Common myeloid progenitor, CD34-positive (primary cell): ENCODE measurements at places on chromosomes 1 and 21.

DNA sequence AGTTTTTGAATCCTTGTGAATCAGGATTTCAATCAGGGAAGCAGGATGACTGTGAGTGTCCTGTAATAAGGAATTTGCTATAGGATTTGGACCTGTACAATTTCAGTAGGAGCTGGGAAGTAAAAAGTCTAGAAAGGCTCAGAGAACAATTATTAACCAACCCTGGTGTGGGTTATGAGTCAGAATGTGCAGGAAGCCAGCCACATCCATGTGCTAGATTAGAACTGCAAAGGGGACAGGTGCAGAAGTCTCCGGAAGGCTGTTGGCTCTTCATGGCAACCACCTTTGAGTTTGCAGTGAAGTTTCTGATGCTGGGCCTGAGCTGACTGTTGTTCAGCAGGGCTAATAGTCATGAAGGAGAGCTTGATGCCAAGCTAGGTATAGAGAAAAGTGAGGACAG lies 70.7 kb downstream of the SPATA46 start:
- DNase-seq: no peak

DNA sequence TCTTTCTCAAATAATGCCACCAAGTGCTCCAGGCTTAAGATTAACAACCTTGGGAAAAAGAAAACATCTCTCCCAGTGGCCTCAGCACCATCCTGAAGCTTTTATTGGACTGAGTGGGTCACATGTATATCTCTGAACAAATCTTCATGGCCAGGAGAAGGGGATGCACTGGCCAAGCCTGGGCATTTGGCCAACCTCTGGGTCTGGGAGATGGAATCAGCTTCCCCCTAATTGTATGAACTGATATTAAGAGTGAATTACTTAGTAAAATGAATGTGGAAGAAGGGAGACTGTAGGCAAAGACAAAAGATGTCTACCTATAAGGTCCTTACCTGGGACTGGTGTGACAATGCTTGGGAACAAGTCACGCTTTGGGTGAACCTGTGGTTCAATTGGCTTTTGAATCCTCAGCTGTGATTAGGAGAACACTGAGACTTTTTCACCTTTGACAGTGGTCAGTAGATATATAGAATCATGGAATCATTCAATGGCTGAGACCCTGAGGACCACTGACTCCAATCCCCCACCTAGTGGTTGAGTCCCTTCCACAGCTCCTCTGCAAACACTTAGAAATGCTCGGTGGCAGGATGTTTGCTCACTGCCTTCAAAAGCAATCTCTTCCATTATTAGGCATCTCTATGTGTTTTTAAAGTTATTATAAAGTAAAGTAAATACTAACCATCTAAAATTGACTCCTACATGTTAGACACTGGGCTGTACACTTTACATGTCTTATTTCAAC lies 102.6 kb upstream of the ATP1A1 start:
- no peak for DNase-seq

GRCh38 chr1:227793079-227793947 lies 22.2 kb upstream of the PRSS38 start:
- DNase-seq: no peak

DNA sequence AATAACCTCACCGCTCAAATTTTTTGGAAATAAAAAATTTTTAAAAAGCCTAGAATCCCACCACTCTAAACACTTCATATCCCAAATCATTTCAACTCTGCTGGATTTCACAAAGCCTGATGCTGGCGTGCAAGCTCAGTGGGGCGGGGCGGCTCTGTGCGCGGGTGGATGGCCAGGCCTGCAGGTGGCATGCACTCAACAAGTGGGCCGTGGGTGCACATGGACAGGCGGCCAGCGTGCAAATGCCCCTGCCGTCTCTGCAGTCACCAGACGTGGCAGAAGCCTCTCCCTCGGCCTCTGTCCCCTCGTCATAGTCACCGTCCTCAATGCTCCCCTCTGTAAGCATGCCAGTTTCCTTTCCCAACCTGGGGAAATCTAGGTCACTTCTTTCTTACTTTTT lies 6.6 kb upstream of the PDE9A start:
- DNase-seq: no peak

DNA sequence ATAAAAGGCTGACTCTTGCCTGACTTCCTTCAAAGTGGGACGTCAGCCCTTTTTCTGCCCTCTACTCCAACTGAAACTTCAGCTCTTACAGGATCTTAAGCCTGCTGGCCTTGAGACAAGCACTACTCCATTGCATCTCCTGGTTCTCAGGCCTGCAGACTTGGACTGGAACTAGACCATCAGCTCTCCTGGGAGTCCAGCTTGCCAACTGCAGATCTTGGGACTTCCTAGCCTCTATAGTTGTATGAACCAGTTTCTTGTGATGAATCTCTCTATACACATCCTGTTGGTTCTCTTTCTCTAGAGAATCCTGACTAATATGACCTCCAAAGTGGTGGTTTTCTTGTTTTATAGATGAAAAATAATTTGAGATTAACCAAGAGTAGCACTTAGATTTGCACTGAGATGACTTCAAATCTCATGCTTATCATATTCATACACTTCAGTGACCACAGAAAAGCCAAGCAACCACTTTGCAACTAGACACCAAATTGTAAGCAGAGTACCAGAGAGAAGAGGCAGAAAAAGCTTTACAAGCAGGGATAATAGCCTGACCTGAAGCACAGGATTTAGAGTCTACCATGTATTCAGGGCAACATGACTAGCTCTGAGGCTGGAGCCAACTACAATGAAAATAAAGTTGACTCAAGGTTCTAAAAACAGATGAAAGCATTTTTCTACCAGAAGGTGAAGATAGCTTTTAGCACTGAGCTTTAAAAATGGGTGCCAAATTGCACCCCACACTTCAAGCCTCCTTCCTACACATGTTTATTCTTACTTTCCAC lies 661.3 kb upstream of the USP24 start:
- DNase-seq: no peak

DNA sequence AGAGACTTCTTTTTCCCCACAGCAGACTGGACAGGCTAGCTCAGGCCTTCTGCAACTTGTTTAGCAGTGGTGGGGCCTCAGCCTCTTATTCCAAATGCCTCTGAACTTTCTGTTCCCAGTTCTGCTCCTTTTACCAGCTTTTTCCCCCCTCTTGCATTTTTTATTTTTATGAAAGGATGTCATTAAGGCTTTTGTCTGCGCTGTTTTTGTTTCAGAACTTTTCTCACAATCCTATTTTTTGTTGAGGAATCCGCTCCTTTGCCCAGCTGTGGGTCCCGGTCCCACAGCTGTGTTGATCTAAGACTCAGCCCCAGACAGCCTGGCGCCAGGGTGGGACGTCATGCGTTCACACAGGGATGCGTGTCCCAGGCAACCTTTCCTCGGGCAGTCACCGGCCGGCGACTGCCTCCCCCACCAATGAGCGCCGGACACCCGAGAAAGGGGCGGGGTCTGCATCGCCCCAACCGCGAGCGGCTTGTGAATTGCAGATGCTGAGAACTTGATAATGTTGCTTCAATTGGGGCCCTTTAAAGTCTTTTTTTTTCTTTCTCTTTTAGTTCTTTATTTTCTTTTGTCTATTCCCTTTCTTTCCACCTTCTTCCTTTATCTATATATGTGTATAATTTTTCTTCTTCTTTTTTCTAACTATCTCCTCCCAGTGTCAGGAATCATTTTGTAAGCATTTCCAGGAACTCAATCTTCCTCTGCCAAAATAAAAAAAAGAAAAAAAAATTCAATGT lies 3.0 kb upstream of the ID3 start:
- DNase-seq: peak; percentile 84

- peak; percentile 14 for DNase-seq
Measured at GRCh38 chr21:22900490-22900889, 1902.3 kb downstream of the NCAM2 start.

DNA sequence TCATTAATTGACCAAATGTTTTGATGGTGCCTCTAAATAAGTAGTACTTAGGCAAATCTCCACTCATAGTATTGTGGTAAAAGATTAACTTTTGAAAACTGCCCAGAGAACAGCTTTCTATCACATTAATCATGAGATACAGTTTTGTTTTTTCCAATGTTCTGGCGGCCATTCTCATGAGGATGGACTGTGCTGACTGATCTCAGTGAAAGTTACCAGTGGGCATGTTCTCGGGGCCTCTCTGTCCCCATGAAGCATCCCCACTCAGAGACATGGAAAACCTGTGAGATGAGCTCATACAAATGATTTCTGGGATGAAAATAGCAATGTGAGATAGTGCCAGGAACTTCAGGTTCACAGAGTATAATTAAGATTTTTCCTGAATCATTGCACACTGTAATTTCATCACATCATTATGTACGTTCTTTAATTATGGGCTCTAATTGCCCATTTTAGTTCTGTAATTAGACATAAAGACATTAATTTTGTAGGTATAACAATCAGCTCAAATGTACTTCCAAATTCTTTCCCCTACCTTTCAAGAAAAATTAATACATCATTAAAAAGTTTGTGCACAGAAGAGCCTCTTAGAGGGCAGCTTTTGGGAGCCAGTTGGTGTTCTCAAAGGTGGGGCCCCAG lies 40.5 kb downstream of the DDR2 start:
- no peak for DNase-seq

GRCh38 chr1:159090286-159091179 lies 14.0 kb upstream of the AIM2 start:
- no peak for DNase-seq

DNA sequence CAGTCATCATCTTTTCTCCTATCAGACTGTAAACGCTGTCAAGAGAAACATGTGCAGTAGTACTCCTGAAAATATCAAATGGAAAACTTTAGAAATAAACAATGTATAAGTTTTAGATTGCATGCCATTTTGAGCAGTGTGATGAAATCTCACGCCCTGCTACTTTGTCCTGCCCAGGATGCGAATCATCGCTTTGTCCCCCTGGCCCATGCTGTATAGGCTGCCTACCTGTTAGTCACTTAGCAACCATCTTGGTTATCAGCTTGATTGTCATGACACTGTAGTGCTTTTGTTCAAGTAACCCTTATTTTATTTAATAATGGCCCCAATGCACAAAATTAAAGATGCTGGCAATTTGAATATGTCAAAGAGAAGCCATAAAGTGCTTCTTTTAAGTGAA lies 363.0 kb downstream of the ZP4 start:
- no peak for DNase-seq

DNA sequence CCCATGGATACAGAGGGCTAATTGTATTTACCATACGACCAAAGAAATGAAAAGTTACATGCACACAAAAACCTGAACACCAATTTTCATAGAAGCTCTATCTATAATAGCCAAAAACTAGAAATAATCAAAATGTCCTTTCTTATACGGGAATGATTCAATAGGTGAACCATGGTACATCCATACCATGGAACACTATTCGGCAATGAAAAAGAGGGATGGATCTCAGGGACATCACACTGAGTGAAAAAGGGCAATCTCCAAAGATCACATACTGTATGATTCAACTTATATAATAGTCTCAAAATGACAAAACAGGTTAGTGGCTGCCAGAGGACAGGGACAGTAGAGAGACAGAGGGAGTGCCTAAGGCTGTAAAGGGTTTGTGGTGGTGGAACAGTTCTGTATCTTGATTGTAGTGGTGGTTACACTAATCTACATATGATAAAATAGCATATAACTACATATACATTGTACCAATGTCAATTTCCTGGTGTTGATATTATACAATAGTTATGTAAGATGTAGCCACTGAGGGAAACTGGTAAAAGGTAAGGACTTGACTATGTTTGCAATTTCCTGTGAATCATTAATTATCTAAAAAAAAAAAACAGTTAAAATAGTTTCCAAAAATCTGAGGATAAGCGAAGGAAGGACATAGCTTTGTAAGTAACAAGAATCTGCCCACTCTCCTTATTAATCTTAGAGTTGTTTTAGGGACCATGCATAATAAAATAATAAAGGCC lies 3.7 kb downstream of the RSBN1 start:
- DNase-seq: no peak

GRCh38 chr1:229028987-229029878 lies 241.7 kb upstream of the RAB4A start:
- no peak for DNase-seq

GRCh38 chr1:1911350-1912041 lies 3.6 kb upstream of the CALML6 start:
- no peak for DNase-seq

- DNase-seq: no peak
Measured at GRCh38 chr1:202283991-202284390, 57.7 kb downstream of the UBE2T start.
